ENCODE measurements at places on chromosomes 7 and 10. TPM values are rescaled to one million over a fixed set of nuclear protein-coding genes. Genes with fewer than 3 reads are reported as not detected.

DNA sequence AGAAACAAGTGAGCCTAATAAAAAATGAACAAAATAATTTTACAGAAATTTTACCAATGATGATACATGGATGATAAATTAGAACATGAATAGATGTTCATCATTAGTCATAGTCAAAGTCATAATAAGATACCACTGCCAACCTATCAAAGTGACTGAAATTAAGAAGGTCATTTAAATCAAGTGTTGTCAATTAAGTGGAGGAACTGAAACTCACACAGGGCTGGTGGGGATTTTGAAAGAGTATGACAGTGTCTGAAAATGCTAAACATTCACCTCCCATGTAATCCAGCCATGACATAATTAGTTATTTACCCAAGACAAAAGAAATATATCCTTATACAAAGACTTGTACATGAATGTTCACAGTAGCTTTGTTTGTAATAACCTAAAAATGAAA is 57.1 kb upstream of the DYNC1I1 start:
- DNase-seq, result no peak
- H3K4me1 ChIP-seq, result no peaks in the 10 kb centered on the region
- no peak overlapping the region for H3K27ac ChIP-seq
- no peaks in the 10 kb centered on the region for H3K27me3 ChIP-seq
- no peak overlapping the region for H3K4me3 ChIP-seq

DNA sequence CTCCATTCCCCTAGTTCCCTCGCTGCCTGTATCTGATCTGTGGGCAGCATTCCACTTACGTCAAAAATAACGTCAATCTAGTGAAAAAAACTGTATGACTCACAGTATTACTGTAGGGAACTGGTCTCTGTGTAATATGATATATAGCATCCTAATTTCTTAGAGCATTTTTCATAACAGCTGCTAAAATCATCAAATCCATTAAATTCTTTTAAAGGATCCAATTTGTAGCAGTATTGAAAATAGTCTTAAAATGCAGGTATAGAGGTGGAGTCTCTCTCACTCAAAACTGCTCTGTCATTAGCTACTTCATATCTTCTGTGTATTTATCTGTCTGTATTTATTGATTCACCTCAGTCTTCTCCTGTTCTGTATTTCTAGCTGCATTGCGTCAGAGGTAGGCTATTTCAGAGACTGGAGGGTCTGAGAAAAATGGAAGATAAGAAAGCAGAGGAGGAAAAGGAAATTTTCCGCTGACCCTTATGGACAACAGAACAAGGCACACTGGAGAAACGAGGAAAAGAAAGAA is 59.9 kb downstream of the PON1 start:
- no peaks in the 10 kb centered on the region for H3K4me1 ChIP-seq
- H3K27me3 ChIP-seq, result no peaks in the 10 kb centered on the region
- no peak for DNase-seq
- H3K27ac ChIP-seq, result no peak overlapping the region
- H3K4me3 ChIP-seq, result no peak overlapping the region
- H3K36me3 ChIP-seq, result no peaks in the 10 kb centered on the region

DNA sequence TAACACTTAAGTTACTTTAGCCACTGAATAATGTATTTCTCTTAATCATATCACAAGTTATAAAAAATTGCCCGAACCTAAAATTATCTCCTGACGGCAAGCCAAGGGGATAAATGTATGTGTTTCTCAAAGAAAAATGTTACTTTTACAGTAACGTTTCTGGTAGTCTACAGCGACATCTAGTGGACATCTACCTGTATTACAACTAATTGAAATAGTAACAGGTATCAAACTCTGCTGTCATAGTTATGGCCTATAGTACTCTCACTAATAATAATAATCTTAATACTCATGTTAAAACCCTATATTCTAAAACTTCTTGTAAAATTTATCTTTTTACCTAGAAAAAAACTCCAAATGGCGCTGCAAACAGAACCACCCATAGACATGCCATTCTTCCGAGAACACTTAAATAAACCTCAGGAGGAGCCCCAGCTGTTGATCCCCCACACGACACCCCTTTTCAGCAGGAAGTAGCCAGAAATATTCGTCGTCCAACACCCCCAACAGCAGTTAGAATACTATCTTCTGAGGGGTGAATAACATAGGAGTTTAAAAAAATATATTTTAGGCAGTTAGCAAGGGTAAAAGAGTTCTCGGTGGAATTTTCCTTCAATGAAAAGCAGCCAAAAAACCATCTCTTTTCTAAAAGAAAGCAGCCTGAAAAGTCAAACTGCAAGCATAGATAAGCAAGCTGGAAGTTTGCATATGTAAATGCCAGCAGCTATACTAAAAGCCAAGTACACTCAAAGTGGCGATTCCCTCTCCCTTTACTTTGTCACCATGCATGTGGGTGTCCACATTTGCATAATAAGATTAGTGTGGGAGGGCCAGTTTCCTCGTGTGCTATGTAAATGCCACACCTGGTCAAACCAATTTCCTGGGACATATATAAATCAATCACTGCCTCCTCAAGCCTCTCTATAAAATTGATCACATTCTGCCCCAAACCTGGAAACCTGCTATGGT is 40.5 kb upstream of the ZNF107 start:
- peak; percentile 38 for DNase-seq
- no peak overlapping the region for H3K4me3 ChIP-seq
- no peaks in the 10 kb centered on the region for H3K4me1 ChIP-seq
- H3K36me3 ChIP-seq, result no peaks in the 10 kb centered on the region
- no peak overlapping the region for H3K27ac ChIP-seq
- H3K27me3 ChIP-seq, result no peaks in the 10 kb centered on the region

DNA sequence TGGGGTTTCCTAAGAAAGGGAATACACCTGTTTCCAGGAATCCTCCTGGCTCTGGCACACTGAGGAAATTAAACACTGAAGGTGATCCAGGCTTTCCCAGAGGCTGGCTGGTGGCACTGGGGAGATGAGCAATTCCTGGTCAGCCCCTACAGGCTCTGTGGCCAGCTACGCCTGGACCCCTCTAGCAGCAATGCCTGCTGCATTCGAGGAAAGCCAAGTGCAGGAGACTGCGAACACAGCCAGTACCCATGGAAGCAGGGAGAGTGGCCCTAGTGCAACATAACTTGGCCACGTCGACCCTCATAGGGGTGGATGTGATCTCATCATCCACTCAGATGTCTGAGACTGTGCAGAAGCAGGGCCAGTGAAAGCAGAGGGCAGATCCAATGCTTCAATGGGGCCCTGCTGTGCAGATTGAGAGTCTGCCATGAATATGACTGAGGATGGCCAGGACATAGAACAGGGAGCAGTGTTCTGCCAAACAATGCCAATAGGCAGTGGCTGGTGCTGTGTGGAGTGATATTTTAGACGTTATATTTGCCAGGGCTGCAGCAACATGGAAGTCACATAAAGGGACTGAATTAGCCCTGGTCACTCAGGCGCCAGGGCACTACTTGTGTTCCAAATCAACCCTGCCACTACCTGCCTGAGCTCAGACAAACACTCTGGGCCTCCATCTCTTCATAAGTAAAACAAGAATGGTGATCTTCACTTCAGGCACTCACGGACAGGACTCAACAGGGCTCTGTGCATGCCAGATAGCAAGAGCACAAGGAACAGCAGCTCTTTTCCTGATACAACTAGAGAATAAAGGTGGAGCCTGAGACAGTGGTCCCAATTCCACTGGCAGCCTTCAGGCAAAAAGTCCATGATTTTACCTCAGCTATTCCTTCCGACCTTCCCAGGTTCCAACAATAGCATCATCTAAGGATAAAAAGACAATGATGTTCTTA is 2.4 kb downstream of the ZNF488 start:
- H3K4me3 ChIP-seq, result no peak overlapping the region
- no peaks in the 10 kb centered on the region for H3K4me1 ChIP-seq
- peak; percentile 7 for DNase-seq
- no peaks in the 10 kb centered on the region for H3K27me3 ChIP-seq
- no peaks in the 10 kb centered on the region for H3K36me3 ChIP-seq
- no peak overlapping the region for H3K27ac ChIP-seq

DNA sequence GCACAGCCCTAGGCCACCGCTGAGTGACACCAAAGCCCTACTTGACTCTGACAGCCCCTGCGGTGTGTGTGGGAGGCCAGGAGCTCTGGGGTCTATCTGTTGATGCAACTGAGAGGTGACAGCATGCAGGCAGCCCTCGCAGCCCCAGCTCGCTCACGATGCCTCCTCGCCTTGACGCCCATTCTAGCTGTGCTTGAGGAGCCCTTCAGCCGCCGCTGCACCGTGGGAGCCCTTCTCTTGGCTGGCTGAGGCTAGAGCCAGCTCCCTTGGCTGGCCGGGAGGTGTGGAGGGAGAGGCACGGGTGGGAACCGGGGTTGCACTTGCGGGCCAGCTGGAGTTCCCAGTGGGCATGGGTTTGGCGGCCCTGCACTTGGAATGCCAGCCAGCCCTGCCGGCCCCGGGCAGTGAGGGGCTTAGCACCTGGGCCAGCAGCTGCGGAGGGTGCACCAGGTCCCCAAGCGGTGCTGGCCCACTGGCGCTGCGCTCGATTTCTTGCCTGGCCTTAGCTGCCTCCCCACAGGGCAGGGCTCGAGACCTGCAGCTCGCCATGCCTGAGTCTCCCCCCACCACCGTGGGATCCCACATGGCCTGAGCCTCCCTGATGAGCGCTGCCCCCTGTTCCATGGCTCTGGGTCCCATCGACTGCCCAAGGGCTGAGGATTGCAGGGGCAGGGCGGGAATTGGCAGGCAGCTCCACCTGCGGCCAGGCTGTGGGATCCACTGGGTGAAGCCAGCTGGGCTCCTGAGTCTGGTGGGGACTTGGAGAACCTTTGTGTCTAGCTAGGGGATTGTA is 31.6 kb upstream of the POM121L12 start:
- H3K27me3 ChIP-seq, result no peaks in the 10 kb centered on the region
- DNase-seq, result no peak
- H3K36me3 ChIP-seq, result no peaks in the 10 kb centered on the region
- no peak overlapping the region for H3K4me3 ChIP-seq
- no peaks in the 10 kb centered on the region for H3K4me1 ChIP-seq

DNA sequence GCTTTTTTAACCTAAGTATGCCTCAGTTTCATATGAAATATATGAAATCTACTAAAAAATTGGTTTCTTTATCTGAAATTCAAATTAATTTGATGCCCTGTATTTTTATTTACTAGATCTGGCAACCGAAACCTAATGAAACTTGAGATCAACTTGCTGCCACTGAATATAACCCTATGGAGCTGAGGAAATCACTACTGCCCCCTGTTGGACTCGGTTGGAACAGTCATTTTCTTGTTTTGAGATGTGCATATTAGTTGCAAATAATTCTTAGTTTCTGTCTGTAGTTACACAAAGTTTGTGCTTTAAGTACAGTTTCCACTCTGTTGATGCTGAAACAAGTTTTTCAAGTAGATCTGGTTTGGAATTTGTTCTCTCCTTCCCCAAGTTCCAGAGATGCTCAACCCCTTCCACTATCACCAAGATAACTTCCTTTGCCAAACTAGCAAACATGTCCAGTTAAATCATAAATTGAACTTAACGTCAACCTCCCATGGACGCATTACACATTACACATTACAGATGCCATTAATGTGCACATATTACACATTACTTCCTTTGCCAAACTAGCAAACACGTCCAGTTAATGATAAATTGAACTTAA is 22.2 kb upstream of the EXOC4 start:
- no peak overlapping the region for H3K27ac ChIP-seq
- DNase-seq, result peak; percentile 52
- no peak overlapping the region for H3K4me3 ChIP-seq
- H3K27me3 ChIP-seq, result no peaks in the 10 kb centered on the region

DNA sequence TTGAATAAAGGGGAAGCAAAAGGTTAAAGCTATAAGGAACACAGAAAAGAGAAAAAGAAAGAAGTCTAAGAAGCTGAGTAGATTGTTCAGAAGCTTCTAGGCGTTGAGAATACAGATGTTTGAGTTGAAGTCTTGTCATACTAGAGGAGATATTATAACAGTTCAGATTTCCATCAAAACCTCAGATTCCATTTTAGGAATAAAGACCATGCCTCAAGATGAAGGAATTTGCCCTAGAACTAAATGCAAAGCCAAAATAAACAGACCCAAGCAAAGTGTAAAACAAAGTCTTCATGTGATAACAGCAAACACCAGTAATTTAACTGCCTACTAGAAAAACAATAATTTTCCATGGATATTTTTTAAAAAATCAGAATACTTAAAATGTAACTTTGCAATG is 476.5 kb upstream of the POT1 start:
- no peaks in the 10 kb centered on the region for H3K36me3 ChIP-seq
- no peaks in the 10 kb centered on the region for H3K4me1 ChIP-seq
- no peaks in the 10 kb centered on the region for H3K27me3 ChIP-seq
- H3K27ac ChIP-seq, result no peak overlapping the region
- H3K4me3 ChIP-seq, result no peak overlapping the region
- DNase-seq, result no peak

- peaks cover 18% of the 10 kb centered on the region for H3K36me3 ChIP-seq
- H3K27me3 ChIP-seq, result no peaks in the 10 kb centered on the region
- DNase-seq, result no peak
- peak overlapping the region; percentile 70 for H3K27ac ChIP-seq
- H3K4me1 ChIP-seq, result peaks cover 11% of the 10 kb centered on the region
Observed at GRCh38 chr7:1029637-1030443, 14.5 kb upstream of the GPR146 start.

GRCh38 chr7:415646-416525 is 103.8 kb downstream of the PDGFA start:
- no peaks in the 10 kb centered on the region for H3K4me1 ChIP-seq
- no peak overlapping the region for H3K27ac ChIP-seq
- H3K27me3 ChIP-seq, result peaks cover 14% of the 10 kb centered on the region
- no peak overlapping the region for H3K4me3 ChIP-seq
- no peaks in the 10 kb centered on the region for H3K36me3 ChIP-seq
- peak; percentile 33 for DNase-seq

GRCh38 chr7:135970682-135971365 is 6.3 kb downstream of the MTPN start:
- peaks cover 7% of the 10 kb centered on the region for H3K4me1 ChIP-seq
- H3K4me3 ChIP-seq, result no peak overlapping the region
- H3K27ac ChIP-seq, result no peak overlapping the region

Gene CFAP70
- polyA plus RNA-seq, result 1.9 TPM

Gene PYROXD2
- polyA plus RNA-seq, result 26.7 TPM

Gene PDK4
- polyA plus RNA-seq, result 0.10 TPM

Gene HOXA7
- not detected for polyA plus RNA-seq

Gene NEUROD6
- not detected for polyA plus RNA-seq

Gene KCNH2
- 6.4 TPM for polyA plus RNA-seq

Gene SPAM1
- polyA plus RNA-seq, result not detected

Gene CPED1
- polyA plus RNA-seq, result 4.4 TPM

Gene SPDYE16
- polyA plus RNA-seq, result 0.10 TPM

Gene TDRD1
- polyA plus RNA-seq, result not detected

Measured in SK-N-SH (cell line).